CD4-positive, alpha-beta T cell treated with Interleukin-4 for 1 hour (primary cell): ENCODE measurements at places on chromosomes 12 and 14.
A peak's percentile ranks its signal among the peaks of the same experiment; 100 is the strongest.

GRCh38 chr14:64928239-64929013, 14.1 kb downstream of the GPX2 start:
- no peak for DNase-seq

- DNase-seq, result no peak
Measured at GRCh38 chr14:30550335-30550734, 8.6 kb upstream of the G2E3 start.

GRCh38 chr12:52672321-52672933, 7.8 kb downstream of the KRT1 start:
- no peak for DNase-seq

DNA sequence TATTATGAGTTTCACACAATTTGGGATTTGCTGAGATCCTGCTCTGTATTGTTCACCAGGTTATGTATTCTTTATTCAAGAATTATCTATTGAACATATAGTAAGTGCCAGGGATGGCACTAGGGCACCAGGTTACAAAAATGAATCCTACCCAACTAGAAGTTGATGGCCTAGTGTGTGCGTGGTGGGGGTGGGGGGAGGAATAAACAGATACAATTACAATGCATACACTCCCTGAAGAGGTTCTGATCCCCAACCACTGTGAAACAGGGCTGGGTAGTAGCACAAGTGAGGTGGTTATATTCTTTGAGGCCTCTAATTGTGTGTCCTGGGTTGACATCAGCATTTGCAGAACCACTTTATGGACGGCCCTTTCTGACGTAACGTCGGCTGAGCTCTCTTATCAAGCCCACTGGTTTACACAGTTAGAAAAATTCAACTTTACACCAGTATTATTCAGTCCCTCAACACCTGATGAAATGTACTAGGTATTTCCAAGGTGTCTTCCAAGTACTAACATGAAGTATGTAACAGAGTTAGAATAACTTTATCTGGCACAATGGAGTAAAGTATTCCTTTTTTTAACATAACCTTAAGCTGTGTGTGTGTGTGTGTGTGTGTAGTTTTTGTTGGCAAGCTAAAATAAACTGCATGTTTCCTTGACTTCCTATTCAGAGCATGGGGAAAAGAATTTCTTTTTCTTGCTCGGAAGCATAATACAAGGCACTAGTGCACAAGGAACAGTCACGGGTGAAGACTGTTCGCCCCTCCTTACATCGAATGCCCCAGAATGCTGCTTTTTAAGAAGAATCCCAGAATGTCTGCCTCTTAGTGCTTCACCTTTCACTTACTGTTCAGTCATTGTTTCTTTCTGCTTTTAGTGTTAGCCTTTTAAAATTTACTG, 8.1 kb upstream of the GLRX5 start:
- DNase-seq, result no peak

DNA sequence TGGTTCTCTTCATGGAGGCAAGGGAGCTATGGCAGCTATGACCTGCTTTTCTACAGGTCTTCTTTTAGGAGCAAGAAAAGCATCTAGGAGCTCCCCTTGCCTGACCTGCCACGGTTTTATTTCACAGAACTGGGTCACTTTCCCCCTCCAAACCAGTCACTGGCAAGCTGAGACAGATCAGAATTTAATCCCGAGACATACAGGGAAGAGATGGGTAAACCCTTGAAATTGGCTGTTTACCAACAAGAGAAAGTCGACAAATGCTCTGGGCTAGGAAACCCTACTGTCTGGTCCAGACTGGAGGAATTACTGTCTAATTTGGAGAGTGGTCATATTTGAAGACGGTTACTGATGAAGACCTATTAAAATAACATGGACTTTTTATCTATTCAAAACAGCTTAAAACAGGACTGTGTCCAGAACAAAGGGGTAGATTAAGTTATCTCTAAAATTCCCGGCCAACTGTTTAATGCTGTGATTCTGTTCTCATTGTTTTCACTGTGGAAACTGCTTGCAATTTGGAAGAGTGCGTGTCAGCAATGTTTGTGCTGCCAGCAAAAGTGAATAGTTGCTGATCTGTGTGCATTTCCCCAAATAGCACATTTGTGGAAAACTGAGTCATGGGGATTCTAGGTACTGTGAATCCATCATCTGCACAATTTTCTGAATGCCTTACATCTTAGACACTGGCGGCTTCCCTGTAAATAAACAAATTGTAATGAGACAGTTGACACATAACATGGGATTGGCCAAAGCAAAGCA, 73.4 kb upstream of the EEA1 start:
- DNase-seq, result no peak

DNA sequence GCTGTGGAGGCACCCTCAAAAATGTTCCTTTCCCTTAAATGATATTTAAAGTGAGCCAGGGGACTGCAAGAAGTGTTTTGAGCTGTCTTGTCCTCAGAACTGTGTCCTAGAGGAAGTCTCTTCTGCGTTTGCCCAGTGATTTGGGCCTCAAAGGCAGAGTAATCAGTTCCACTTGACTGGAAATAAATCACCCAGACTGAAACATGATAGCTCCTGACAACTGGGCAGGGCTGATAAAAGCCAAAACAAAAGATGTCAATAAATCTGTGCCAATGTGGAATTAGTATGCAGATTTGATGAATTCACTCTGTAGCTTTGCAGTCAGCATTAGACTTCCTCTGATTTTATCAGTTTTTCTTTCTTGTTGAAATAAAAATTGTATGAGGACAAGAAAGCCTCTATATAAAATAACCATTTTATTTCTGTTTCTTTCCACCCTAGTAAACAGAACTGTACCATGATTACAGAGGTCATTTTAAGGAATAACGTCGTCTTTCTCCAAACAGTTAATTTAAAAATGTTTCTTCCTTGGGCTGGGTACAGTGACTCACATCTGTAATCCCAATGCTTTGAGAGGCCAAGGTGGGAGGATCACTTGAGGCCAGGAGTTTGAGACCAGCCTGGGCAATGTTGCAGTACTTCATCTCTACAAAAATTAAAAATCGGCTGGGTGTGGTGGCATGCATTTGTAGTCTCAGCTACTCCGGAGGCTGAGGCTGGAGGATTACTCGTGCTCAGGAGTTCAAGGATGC, 180.8 kb downstream of the ERC1 start:
- DNase-seq, result no peak

DNA sequence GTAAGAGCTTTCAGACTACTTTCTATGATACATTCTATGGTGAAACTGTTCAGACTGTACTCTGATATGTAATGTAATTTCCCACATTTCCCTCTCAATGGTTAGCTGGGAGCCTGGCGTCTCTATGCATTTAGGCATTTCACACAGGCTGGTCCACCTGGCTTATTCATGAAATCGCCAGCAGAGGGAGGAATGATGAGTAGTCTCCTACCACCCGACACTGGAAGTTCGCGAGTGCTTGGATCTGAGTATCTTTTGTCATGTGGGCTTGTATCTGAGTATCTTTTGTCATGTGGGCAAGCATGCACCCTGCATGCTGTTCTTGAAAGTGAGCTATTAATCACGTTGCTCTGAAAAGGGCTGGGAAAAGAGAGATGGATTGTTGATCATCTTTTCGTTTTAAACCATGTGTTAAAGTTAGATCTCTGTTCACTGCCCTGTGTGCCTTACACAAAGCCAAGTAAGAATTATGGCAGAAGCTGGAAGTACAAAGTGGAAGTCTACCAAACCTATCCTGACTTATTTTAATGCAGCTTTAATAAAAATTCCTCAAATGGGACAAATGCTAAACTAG, 235.0 kb downstream of the ATP23 start:
- DNase-seq, result no peak

DNA sequence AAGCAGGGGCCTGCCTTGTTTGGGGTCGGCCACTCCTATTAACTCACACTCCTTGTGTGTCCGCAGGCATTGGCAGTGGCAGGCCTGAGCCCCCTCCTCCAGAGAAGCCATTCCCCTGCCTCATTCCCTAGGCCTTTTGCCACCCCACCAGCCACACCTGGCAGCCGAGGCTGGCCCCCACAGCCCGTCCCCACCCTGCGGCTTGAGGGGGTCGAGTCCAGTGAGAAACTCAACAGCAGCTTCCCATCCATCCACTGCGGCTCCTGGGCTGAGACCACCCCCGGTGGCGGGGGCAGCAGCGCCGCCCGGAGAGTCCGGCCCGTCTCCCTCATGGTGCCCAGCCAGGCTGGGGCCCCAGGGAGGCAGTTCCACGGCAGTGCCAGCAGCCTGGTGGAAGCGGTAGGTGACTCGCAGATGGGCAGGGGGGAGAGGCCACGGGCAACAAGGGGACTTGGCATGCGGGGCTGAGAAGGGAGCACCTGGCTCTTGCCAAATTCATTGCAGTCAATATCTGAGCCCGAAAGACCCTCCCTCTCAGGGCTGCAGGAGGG, 106.3 kb upstream of the FKBP4 start:
- DNase-seq, result no peak

DNA sequence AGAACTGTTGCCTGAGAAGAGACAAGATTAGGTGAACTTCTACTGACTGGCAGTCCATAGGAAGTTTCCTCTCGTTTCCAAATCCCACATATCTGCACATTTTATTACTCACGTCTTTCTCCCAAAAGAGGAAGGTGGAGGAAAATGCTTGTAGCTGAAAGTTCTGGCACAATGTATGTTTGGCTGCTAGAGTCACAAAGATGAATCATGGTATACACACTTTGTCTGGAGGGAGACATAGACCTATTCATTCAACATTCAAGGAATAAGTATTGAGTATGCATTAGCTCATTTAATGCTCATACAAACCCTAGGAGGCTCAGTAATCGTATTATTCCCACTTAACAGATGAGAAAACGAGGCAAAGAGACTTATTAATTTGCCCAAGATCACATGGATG, 291.8 kb downstream of the FOXN3 start:
- no peak for DNase-seq

DNA sequence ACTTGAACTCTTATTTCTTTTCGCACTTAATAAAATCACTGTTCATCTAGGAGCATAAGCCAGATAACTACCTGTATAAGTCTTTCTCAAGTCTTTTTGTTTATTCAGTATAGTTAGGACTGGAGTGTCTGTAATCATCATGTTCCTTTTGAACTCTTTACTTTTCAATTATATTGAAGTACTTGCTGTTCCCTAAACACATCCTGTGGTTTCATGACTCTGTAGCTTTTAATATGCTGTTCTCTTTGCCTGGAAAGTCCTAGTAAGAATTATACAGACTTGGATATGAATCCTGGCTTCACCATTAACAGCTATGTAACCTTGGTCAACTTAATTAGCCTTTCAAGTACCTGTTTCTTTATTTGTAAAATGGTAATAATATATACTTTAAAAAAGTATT, 88.2 kb downstream of the CCDC91 start:
- DNase-seq, result no peak

DNA sequence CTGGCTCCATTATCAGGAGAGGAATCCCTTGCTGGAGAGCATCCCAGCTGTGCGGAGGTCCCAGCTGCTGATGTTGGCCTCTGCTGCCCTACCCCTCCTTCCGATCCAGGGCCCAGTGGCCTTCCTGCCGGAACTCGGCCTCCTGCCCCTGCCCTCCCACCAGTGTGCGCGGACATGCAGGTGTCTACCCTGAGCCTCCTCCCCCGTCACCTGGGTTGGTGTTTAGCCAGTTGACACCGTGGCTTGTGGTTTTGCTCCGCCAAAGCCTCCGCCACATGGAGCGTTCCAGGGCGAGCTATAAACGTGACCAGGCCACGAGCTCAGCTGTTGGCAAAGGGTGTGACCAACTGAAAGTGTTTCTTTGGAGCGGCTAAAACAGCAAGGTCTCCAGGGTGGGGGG, 1104.3 kb downstream of the BCL11B start:
- DNase-seq, result peak; percentile 57

DNA sequence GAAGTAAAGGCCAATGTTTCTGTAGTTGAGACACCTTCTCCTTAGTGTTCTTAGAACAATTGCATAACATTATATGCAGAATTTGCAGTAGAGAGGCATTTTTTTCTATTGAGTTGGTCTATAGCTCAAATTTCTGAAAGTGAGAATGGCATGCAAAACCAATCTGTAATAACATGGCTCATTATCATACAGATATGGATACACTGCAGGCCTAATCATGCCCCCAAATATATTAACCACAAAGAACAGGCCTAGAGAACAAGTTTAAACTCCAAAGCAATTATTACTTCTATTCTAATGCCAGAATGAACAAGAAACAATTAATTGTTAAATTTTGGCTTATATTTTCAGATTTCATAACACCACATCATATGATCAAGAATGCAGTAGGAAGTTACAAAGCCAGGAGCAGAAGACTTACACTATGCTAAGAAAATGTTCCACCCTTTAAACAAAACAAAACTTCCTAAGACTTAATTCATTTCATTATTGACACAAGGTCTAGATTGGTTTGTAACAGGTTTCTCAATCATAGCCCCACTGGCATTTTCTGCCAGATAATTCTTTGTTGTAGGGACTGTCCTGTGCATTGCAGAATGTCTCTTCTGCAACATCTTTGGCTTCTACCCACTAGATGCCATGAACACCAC, 26.9 kb downstream of the TMTC1 start:
- DNase-seq, result no peak

DNA sequence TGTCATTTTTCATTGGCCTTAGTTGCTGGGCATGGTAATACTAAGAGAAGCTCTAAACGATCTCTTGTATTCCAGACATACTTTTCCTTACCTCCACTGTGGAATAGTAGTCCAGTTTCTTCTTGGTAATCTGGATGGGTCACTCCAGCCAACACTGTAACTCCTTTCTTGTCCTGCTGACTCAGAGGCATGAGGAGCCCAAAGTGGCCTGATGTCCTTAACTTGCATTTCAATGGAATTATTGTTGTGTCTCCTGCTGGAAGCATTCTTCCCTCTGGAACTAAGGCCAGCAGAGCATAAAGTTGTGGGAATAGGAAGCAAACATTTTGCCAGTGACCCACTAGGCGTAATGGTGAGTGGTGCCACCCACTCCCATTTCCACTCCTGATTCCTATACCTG, 33.1 kb downstream of the DAAM1 start:
- no peak for DNase-seq

- no peak for DNase-seq
Measured at GRCh38 chr12:120190985-120191480, 3.5 kb downstream of the GCN1 start.

- DNase-seq, result no peak
Measured at GRCh38 chr12:132029503-132030300, 80.0 kb downstream of the EP400 start.

DNA sequence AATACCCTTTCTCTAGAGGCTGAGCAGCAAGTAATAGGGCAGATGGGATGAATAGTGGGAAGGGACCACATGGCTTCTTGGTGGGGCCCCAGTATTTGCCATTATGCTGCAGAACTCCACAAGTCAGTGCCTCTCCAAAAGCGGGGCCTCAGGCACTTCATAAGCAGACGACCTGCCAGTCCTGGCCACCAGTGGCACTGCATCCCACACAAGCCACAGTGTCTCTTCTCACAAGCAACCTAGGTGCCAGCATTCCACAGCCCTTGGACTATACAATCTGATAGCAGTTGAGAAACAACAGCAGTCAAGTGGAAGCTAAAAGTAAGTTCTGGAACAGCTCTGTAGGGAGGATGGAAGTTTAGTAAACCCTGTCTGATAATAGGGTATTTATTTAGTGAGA, 4.2 kb upstream of the SLC8A3 start:
- no peak for DNase-seq

GRCh38 chr12:131060011-131060703, 106.5 kb downstream of the ADGRD1 start:
- no peak for DNase-seq
